ENCODE measurements at places on chromosomes 6 and 20.

- peak; percentile 71 for DNase-seq
Measured at GRCh38 chr6:26156850-26157250, 69.6 kb downstream of the HFE start.

DNA sequence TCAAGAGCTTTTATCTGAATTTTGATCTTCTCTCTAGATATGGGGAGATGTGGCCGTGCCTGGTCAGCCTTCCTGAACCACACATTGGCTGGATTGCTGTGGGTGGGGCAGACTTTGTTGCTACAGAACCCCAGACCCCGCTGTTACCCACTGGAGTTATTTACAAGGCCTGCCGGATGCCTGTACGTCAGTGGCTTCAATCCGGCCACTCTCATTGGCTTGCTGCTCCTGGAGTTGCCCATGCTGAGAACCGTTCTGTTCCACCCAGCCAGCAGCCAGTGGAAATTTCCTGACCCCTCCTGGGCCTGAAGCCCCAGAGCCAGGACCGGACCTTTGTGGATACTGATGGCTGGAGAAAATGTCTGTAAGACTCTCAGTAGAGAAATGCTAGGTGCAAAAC lies 101.9 kb downstream of the TFAP2C start:
- no peak for DNase-seq

- no peak for DNase-seq
Measured at GRCh38 chr20:21520702-21521595, 7.1 kb upstream of the NKX2-2 start.

DNA sequence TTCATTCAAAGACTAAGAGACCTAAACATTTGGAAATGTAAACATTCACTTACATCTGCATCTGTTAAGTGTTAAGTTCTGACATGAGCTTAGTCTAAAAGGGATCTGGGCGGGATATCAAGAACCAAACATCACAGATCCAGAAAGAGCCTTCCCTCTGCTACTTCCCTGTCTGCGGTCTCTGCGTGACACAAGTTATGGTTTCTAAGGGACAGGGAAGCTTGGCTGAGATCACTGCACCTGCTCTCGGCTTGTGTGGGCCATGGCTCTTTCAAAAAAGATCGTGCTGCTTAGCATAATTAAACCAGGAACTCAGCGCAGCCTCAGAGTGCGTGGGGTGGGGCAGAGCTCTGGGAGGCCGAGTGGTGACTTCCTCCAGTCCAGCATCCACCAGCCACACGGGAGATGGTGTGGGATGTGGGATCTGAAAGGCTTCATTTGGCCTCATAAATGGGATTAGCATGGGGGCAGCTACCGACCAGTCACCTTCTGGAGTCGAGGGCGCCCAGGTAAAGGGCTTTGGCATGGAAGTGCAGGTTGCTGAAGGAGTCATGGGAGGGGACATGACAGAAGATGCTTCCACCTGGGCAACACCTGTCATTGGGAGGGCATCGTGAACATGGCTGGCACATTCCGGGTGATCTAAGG lies 16.7 kb upstream of the RAMACL start:
- DNase-seq = no peak

DNA sequence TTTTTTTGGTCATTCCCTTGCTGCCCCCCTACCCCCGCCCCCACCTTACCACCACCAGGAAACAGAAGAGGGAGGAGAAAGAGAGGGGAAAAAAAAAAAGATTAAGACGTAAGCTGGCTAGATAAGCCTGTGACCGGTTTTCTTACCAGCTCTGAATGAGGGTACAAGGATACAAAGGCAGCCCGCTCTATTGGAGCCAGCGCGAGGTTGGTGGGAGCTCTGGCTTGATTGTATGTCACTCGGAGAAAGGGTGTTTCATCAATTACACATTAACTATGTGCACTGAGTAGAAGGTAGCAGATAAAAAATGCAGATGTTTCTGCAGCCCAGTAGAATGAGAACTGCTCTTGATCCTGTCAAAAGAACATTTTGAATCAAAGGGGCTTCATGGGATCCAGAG lies 28.6 kb upstream of the OLIG3 start:
- no peak for DNase-seq

GRCh38 chr6:163793011-163793983 lies 378.8 kb downstream of the QKI start:
- DNase-seq = peak; percentile 92

DNA sequence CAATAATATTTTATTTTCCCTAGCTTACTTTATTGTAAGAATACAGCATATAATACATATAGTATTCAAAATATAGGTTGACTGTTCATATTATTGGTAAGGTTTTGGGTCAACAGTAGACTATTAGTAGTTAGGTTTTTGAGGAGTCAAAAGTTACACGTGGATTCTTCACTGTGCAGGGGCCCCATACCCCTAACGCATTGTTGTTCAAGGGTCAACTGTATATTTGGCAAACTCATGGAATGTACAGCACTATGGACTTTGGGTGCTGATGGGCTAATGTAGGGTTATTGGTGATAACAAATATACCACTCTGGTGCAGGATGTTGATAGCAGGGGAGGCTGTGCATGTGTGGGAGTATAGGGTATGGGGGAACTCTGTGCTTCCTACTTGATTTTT lies 397.2 kb downstream of the BCKDHB start:
- no peak for DNase-seq

DNA sequence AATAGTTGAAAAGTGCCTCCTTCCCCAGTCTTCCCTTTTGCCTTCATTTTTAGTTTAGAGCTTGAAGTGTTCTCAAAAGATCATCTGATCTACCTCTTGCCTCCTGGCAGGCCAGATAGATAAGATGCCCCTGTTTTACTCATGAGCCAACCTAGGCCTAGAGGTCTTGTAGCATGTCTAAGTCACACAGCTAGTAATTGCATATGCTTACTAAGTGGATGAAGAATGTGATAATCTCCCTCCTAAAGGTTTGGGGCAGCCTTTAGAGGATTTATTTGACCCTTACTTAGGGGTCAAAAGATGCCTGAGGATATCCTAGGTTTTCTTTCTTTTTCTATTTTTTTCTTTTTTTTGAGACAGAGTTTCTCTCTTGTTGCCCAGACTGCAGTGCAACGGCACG lies 2.1 kb downstream of the C6orf141 start:
- no peak for DNase-seq

DNA sequence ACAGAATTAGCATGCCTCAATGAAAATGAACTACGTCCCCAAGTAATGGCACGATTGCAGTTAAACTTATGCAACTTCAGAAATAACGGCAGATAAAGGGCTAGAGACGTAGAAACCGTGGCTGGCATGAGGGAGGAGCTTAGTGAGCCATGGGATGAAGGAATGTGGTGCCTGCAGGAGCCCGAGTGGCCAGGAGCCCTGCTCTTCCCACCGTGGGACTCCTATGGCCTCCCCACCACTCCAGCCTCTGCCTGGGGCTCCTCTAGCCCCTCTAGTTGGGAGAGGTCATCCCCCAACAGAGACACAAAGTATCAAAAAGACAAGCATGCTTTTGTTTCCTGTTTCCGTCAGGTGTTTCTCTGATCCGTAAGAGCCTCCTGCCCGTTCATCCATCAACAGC lies 75.1 kb upstream of the BHLHE23 start:
- DNase-seq = no peak

DNA sequence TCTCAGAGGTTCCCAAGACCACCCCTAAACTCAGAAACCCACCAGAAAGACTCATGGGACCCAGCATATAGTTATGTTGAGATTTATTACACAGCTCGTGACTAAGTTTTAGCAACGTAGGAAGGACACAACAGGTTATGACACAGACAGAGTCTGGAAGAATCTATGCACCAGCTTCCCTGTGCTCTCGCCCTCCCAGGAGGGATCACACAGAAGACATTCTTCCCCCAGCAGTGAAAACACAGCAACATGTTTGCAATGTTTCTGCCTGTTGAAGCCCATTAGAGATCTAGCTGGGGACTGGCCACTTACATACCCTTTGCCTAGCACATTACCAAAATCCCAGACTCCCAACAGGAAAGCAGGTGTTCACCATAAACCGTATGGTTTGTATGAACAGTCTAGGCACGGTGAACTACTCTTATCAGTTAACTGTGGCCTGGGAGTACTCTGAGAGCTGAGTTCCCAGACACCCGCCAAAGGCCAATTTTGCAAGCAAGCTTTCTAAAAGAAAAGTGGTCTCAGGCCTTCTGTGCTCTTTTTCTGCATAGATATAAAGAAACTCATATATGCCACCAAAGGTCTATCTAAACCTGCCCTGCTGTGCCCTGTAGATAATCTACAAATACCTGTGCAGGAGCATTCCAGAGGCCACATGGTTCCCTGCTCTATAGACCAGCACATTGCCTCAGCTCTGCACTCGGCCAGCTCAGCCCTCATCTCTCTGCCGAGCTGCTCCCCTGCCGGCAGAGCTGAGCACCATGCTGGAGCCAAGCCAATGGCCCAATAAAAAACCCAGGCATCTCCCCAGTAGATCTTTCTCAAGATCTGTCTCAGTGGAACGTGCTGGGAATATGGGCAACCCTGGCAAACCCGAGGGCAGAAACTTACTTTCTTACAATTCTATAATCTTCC lies 69.6 kb upstream of the SMIM28 start:
- DNase-seq = no peak

GRCh38 chr6:10451828-10452509 lies 37.1 kb upstream of the TFAP2A start:
- DNase-seq = peak; percentile 55

DNA sequence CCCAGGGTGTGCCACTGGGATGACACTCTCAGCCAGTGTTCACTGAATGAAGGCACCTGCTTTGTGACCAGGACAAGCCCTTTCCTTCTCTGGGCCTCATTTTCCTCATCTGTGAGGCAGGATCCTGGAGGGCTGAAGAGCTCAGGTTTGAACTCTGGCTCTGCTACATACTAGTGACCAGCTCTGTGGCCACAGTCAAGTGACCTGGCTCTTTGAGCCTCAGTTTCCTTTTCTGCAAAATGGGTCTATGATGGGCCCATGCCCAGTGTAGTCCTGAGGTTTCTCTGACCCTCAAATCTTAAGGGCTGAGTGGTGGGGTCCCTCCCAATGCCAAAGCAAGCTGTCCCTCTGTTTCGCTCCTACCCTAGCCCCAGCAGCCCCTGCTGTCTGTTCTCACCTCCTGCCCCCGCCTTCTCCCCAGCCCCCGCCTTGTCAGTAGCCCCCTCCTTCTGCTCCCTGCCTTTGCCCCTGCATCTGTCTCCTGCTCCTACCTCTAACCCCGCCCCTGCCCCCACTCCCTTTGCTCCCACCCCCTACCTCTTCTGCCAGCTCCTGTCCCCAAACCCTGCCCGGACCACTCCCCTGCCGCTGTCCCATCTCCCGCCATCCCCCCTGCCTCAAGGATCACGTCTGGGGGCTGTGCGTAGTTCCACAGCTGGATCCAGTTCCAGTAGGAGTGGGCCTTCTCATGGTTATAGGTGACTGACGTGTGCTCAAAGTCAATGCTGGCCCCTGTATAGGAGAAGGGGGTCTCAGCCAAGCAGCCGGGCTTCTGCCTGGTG lies 17.0 kb downstream of the SUN5 start:
- DNase-seq = no peak

DNA sequence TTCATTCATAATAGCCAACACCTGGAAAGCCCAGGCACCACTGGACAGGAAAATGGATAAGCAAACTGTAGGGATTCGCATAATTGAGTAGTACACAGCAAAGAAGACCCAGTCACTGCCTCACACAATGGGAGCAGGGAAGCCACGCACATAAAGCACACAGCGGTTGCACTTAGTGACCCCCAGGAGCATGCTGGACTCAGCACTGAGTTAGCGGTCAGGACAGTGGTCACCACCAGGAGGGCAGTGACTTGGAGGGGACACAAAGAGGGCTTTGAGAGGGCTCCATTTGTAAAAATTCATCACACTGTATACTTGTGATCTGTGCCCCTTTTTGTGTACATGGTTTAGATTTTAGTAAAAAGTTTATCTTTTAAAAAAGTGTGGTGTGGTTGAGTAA lies 2.4 kb upstream of the BPIFB3 start:
- no peak for DNase-seq

- peak; percentile 70 for DNase-seq
Measured at GRCh38 chr20:17614176-17614811, 44.4 kb downstream of the DSTN start.

GRCh38 chr6:161494566-161494965 lies 220.7 kb upstream of the AGPAT4 start:
- DNase-seq = no peak

DNA sequence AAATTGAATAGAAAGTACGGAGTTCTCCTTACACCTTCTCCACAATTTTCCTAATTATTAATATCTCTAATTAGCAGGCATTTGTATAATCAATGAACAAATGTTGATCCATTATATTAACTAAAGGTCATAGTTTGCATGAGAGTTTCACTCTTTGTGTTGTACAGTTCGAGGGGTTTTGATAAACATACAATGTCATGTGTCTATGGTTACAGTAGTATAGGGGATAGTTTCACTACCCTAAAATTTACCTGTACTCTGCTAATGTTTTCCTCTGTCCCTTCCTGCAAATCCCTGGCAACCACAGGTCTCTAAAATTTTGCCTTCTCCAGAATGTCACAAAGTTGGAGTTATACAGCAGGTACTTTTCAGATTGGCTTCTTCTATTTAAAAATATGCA lies 1199.8 kb upstream of the GJE1 start:
- no peak for DNase-seq

- no peak for DNase-seq
Measured at GRCh38 chr6:44202972-44203750, 13.6 kb upstream of the MYMX start.

- no peak for DNase-seq
Measured at GRCh38 chr6:75794954-75795739, 46.1 kb downstream of the MYO6 start.

DNA sequence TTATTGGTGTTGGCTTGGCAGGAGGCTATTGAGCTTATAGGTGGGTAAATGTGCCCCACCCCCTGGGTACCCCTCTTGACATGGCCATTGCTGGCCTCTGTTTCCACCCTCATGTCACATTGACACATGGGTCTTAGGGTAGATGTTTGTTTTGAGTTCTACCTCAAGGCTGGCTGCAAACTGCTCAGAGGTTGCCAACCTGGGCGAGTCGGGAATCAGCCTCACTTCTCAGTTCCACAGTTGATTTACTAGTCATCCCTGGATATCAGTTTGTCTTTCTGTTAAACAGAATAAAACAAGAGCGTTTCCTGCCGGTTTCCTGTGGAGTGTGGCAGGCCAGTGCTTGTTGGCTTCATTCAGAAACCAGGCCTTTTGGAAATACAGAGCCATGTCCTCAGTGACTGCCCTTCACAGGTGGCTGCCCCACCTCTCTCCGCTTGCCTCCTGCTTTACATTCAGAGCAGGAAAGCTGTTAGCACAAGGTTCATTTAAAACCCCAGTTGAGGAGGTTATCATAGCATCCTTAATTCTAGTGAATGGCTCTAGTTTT lies 105.6 kb downstream of the TCP11 start:
- no peak for DNase-seq

GRCh38 chr6:146770965-146771735 lies 172.4 kb downstream of the ADGB start:
- no peak for DNase-seq
